ENCODE measurements at places on chromosomes 16 and 17. TPM values are rescaled to one million over a fixed set of nuclear protein-coding genes. Genes with fewer than 3 reads are reported as not detected.
A peak's percentile ranks its signal among the peaks of the same experiment; 100 is the strongest.

DNA sequence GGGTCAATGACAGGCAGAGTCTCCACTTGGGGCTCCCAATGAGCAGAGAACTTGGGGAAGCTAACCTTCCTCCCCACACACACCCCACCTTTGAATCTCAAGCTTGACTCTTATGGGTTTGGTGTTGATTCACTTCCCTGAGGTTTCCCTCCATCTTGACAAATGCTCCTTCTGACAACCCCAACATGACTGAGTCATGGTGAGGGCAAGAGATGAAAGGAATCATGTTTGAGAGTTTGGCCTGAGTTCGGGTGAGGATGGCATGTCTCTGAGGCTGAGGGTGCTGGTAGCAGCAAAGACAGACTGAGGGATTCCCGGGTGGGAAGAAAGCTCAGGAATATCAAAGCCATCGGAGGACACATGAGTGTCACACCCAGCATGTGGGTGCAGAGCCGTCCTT is 18.7 kb downstream of the KRT9 start:
- peaks cover 11% of the 10 kb centered on the region for H3K4me1 ChIP-seq
- peak; percentile 26 for DNase-seq
- peaks cover 29% of the 10 kb centered on the region for H3K27me3 ChIP-seq
- H3K36me3 ChIP-seq, result no peaks in the 10 kb centered on the region
- no peak overlapping the region for H3K27ac ChIP-seq

- no peaks in the 10 kb centered on the region for H3K36me3 ChIP-seq
- peaks cover 3% of the 10 kb centered on the region for H3K27me3 ChIP-seq
- H3K27ac ChIP-seq, result no peak overlapping the region
These were observed 78.5 kb downstream of the WWOX start for GRCh38 chr16:78177987-78178386.

GRCh38 chr16:67183-67791 is 5.1 kb downstream of the RHBDF1 start:
- H3K27ac ChIP-seq, result no peak overlapping the region
- H3K4me1 ChIP-seq, result peaks cover 43% of the 10 kb centered on the region
- no peaks in the 10 kb centered on the region for H3K27me3 ChIP-seq
- H3K36me3 ChIP-seq, result peaks cover 28% of the 10 kb centered on the region
- no peak overlapping the region for H3K4me3 ChIP-seq

GRCh38 chr17:45150911-45151809 is 2.9 kb downstream of the HEXIM1 start:
- no peaks in the 10 kb centered on the region for H3K27me3 ChIP-seq
- H3K27ac ChIP-seq, result no peak overlapping the region
- peak overlapping the region; percentile 56 for H3K4me3 ChIP-seq
- peaks cover 9% of the 10 kb centered on the region for H3K4me1 ChIP-seq
- DNase-seq, result no peak

GRCh38 chr17:4884489-4884888 is 14.8 kb upstream of the C17orf107 start:
- H3K27ac ChIP-seq, result no peak overlapping the region
- H3K4me1 ChIP-seq, result no peaks in the 10 kb centered on the region
- no peak overlapping the region for H3K4me3 ChIP-seq
- H3K36me3 ChIP-seq, result peaks cover 46% of the 10 kb centered on the region

- H3K4me1 ChIP-seq, result peaks cover 43% of the 10 kb centered on the region
- no peak overlapping the region for H3K4me3 ChIP-seq
- H3K27me3 ChIP-seq, result no peaks in the 10 kb centered on the region
- peak; percentile 70 for DNase-seq
These were observed 14.6 kb downstream of the ANKRD40 start for GRCh38 chr17:50693036-50693682.

GRCh38 chr16:26214581-26215174 is 522.9 kb downstream of the HS3ST4 start:
- no peaks in the 10 kb centered on the region for H3K27me3 ChIP-seq
- H3K36me3 ChIP-seq, result no peaks in the 10 kb centered on the region
- H3K27ac ChIP-seq, result no peak overlapping the region
- H3K4me1 ChIP-seq, result no peaks in the 10 kb centered on the region
- no peak overlapping the region for H3K4me3 ChIP-seq

KRTAP1-1 gene
- total RNA-seq, result 0.83 TPM

Measured in IMR-90 (cell line).